ENCODE measurements at places on chromosomes 12 and 14. TPM values are rescaled to one million over a fixed set of nuclear protein-coding genes. Genes with fewer than 3 reads are reported as not detected.

Gene MANSC4
- not detected for total RNA-seq

Gene IFI27
- total RNA-seq = 0.95 TPM

Gene CCNT1
- 127 TPM for total RNA-seq

Gene SMCO3
- not detected for total RNA-seq

Gene RARG
- total RNA-seq = 16.1 TPM

Gene BIN2
- total RNA-seq = 125 TPM

Gene TGFB3
- total RNA-seq = 6.9 TPM

Gene SMCO2
- not detected for total RNA-seq

Gene CD4
- total RNA-seq = 1.00 TPM

Gene TCL1A
- 1.1 TPM for total RNA-seq

Gene TNFRSF1A
- total RNA-seq = 18.8 TPM

Gene KITLG
- not detected for total RNA-seq

Gene CLEC4D
- total RNA-seq = not detected

Gene SIX1
- total RNA-seq = not detected

Gene DDN
- total RNA-seq = 1.3 TPM

Gene TOMM20L
- total RNA-seq = 0.92 TPM

Gene BMP4
- not detected for total RNA-seq
